ENCODE measurements at places on chromosomes 5 and 9. TPM values are rescaled to one million over a fixed set of nuclear protein-coding genes. Genes with fewer than 3 reads are reported as not detected.

- DNase-seq = no peak
Measured at GRCh38 chr5:8953016-8953415, 592.9 kb downstream of the SEMA5A start.

- DNase-seq = no peak
Measured at GRCh38 chr5:157267761-157268480, 2.0 kb downstream of the CYFIP2 start.

GRCh38 chr9:90827181-90827871 lies 25.7 kb downstream of the SYK start:
- DNase-seq = no peak

DNA sequence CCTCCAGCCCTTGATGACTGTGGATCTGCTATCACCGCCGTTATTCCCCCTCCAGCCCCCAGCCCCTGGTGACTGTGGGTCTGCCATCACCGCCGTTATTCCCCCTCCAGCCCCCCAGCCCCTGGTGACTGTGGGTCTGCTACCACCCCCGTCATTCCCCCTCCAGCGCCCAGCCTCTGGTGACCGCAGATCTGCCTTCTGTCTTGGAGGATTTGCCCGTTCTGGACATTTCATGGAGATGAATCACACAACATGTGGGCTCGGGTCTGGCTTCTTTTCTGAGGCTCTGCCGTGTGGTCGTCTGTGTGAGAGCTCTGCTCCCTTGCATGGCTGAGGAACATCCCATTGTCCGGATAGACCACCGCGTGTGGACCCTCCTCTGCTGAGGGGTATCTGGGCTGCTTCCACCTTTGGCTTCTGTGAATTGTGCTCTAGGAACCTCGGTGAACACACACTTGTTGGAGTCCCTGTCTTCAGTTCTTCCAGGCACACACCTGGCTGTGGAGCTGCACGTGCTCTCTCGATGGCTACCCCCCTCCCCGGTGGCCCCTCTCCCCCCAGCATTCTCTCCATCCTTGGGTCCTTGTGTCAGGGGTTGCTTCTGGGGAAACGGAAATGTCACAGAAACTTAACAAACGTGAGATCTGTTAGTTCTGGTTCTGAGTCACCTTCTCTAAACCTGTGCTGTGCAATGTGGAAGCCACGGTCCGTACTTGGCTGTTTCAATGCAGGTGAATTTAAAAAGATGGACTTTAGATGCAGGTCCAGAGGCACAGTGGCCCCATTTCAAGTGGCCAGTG lies 105.3 kb upstream of the COL5A1 start:
- DNase-seq = no peak

DNA sequence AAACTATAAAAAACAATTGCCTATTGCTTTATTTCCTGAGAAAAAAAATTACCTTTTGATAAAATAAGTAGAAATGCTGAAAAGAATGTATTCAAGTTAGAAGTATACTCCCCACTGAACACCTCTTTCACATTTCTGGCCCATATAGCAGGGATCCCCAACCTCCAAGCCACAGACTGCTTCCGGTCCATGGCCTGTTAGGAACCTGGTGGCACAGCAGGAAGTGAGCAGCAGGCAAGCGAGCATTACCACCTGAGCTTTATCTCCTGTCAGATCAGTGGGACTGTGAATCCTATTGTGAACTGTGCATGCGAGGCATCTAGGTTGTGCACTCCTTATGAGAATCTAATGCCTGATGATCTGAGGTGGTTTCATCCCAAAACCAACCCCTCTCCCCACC lies 563.9 kb downstream of the RAB3C start:
- DNase-seq = no peak

DNA sequence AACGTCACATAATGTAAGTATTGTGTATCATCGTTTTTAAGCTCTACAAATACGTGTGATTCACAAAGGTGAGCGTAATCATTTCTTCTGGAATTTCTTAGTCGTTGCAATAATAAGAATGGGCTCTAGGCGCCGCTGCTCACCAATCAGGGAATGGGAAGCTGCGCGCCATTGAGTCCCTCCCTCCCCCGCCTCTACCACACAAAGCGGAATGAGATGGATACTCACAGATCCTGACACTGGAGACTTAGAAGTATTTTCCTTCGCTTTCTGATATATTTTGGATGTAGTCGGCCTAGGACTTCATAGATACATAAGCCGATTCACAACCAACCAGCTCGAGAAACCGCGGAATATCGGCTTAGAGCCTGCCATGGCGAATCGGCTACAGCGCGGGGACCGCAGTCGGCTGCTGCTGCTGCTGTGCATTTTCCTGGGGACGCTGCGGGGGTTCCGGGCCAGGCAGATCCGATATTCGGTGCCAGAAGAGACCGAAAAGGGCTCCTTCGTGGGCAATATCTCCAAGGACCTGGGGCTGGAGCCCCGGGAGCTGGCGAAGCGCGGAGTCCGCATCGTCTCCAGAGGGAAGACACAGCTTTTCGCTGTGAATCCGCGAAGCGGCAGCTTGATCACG lies at the start of gene PCDHGA11:
Gene PCDHGA11, plus strand, starts transcription at position 197 of the 634 bp plus-strand sequence. Its CDS starts 177 bp downstream, at position 374.
- no peak for DNase-seq

DNA sequence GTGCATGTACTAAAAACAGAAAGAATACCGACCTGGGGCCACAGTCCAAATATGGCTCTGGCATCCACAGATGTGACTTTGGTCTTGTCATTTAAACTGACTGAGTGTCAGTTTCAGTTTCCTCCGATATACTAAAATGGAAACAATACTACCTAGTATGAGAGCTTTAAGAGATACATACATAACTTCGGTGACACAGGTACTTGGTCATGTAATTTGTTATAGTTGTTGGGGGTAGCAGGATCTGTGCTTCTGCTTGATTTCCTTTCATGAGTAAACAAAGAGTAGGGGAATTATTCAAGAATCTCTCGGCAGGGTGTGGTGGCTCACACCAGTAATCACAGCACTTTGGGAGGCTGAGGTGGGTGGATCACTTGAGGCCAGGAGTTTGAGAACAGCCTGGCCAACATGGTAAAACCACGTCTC lies 32.1 kb downstream of the MTMR12 start:
- no peak for DNase-seq

DNA sequence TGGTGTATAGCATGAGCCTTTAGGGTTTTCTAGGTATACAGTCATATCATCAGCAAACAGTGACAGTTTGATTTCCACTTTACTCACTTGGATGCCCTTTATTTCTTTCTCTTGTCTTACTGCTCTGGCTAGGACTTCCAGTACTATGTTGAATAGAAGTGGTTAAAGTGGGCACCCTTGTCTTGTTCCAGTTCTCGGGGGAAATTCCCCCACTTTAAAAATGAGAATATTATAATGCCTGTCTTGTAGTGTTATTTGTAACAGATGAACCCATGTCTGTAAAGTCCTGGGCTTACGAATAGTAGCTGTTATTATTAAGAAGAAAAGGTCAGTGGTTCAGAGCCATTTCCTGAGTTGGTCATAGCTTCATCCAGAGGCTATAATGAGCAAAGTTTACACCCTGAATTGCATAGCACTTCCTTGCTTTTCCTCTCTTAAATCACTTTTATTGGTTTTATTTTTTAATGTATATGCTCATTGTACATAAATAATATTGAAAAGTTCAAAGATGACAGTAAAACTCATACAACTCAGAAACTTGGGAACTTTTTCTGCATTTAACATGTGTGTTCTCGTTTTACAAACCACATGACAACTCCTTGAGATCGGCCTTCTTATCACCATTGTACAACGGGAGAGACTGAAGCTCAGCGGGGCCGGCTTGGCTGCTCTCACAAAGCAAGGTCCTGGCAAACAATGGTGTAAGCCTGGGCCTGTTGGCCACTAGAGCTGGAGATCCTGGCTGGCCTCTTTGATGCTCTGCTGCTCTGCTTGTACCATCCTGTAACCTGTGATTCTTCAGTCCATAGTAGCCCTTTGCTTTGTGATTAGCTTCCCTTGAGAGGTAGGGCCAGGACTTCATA lies 85.2 kb downstream of the CYFIP2 start:
- DNase-seq = no peak

DNA sequence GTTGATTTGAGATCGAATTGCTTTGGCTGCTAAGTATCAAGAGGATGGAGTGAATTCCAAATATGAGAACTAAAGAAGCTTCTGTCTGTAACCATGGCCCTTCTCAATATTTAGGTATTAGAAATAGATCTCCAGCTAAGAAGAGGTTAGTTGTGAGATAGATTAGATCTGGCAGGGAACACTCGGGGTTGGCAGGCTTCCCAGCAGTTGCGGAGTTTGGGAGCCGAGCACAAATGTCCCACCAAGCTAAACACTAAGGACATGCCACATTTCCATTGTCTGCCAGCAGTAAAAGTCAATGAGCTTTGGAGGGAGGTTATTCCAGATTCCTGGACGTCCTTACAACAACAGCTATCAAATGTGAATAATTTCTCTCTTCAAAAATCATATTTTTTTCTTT lies 85.8 kb downstream of the TAF11L14 start:
- no peak for DNase-seq

- no peak for DNase-seq
Measured at GRCh38 chr5:43514471-43514815, 505 bp downstream of the C5orf34 start.

- DNase-seq = no peak
Measured at GRCh38 chr5:154276261-154276972, 85.9 kb downstream of the GALNT10 start.

GRCh38 chr5:16946725-16947124 lies 10.6 kb upstream of the MYO10 start:
- no peak for DNase-seq

DNA sequence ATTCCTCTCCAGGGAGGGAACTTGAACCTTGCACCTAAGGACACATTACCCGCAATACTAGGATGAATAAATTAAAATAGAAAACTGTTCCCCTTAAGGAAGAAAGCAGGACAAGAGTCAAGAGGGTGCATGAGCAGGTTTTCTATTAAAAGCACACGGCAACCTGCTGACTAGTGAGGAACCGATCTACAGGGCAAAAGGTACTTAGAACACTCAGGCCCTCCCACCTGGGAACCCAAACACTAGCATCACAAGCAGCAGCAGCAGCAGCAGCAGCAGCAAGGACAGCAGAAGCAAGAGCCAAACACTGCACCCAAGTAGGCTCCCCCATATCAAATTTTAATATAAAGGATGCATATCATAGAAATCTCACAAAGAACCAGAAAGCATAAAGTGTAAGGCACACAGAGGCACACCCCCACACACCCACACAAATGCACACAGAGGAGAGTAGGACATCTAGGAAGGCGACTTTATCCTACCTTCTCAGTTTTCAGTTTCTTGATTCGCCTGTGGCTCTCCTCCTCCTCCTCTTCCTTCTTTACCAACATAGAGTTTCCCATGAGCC lies 2.8 kb downstream of the ZNF608 start:
- DNase-seq = no peak

DNA sequence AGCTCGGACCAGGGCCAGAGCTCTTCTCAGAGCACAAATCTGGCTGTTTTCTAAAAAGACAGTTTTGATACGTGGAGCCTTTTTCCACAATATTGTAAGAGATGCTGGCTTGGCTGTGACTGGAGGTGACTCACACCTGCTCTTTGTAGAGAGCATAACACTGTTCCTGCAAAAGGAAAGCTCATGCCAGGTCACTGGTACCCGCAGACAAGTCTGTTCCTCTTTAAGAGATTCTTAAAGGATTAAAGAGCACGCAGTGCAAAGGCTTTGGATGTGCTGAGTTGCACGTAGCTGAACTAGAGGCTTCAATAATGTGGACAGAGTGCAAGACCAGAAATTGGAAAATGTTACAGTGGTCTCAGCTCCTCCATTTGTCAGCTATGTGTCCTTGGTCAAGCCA lies 19.0 kb downstream of the ACTL7B start:
- DNase-seq = no peak

GRCh38 chr5:10588779-10589447 lies 25.0 kb downstream of the ANKRD33B start:
- DNase-seq = no peak

GRCh38 chr5:643351-643801 lies 31.2 kb downstream of the CEP72 start:
- no peak for DNase-seq

DNA sequence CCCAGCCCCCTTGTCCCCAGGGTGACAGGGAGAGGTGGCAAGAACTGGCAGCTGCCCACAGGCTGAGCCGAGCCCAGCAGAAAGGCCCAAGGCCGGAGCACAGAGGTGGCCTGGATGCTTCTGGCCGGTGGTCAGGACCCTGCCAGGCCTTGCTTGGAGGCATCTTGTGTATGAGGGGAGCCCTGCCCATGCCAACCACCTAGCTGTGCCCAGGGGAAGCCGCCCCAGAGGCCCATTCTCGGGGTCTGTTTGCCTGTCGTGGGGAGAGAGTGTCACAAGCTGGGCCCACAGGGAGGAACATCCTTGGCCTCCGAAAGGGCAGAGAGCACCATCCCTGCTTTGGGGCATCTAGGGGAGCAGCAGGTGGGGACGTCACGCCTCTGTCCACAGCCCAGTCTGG lies 10.0 kb downstream of the NKD2 start:
- DNase-seq = no peak

- no peak for DNase-seq
Measured at GRCh38 chr5:218457-219291, 554 bp downstream of the SDHA start.

GRCh38 chr5:179259731-179260323 lies 85.4 kb downstream of the ADAMTS2 start:
- no peak for DNase-seq

DNA sequence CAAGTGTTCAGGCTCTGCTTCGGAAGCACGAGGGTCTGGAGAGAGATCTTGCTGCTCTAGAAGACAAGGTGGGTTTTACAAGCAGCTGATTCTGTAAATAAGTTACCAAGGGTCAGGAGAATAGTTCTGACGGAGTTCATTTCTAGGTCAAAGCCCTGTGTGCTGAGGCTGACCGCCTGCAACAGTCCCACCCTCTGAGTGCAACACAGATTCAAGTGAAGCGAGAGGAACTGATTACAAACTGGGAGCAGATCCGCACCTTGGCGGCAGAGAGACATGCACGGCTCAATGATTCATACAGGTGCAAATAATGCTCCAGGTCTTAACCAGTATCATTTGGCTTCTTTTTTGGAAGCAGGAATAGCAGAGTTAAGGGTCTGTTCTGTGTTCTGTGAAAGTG lies 24.8 kb downstream of the SPTAN1 start:
- no peak for DNase-seq

DNA sequence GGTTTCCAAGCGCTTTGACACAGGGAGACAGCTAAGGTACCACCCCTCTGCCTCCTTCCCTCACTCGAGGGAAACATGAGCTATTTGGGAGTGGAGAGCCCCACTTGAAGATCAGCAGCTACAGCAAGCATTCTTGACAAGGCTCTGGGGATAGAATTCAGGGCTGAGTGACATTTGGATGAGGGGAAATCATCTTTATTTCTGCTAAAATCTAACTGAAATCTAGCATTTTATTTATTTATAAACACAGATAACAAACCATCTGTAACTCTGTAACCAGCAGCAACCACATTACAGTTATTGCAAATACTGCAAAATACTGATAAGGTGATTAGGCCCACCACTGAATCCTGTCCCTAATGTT lies 22.4 kb downstream of the RNF130 start:
- no peak for DNase-seq

- DNase-seq = peak; percentile 77
Measured at GRCh38 chr9:4491626-4491975, 1.3 kb downstream of the SLC1A1 start.

The GRM6 gene
- not detected for total RNA-seq

The TRAF1 gene
- total RNA-seq = 1.3 TPM

The SV2C gene
- not detected for total RNA-seq

The CCNJL gene
- total RNA-seq = 16.5 TPM

The OR1Q1 gene
- total RNA-seq = not detected

The PNPLA7 gene
- 1.8 TPM for total RNA-seq

The CCNI2 gene
- not detected for total RNA-seq

The IL31RA gene
- not detected for total RNA-seq

The PCAT7 gene
- total RNA-seq = 10.4 TPM

The FAM221B gene
- total RNA-seq = not detected

The FCN2 gene
- total RNA-seq = not detected

All from Caco-2 (cell line).